ENCODE measurements at places on chromosomes 1 and 21. TPM values are rescaled to one million over a fixed set of nuclear protein-coding genes. Genes with fewer than 3 reads are reported as not detected.

GRCh38 chr1:1489861-1490260 is 18.3 kb downstream of the ATAD3B start:
- no peak for DNase-seq

Gene GSTM5
- polyA plus RNA-seq = 22.0 TPM

Gene LIPI
- 0.71 TPM for polyA plus RNA-seq

- peak; percentile 44 for DNase-seq
Measured at GRCh38 chr21:15659753-15660422, 69.9 kb upstream of the USP25 start.

Gene DIO1
- 0.19 TPM for polyA plus RNA-seq

Gene ZSWIM5
- 0.61 TPM for polyA plus RNA-seq

GRCh38 chr1:247639381-247639981 is 34.1 kb downstream of the OR2G3 start:
- peak; percentile 57 for DNase-seq

- DNase-seq = no peak
Measured at GRCh38 chr1:82266351-82266750, 465.6 kb downstream of the ADGRL2 start.

DNA sequence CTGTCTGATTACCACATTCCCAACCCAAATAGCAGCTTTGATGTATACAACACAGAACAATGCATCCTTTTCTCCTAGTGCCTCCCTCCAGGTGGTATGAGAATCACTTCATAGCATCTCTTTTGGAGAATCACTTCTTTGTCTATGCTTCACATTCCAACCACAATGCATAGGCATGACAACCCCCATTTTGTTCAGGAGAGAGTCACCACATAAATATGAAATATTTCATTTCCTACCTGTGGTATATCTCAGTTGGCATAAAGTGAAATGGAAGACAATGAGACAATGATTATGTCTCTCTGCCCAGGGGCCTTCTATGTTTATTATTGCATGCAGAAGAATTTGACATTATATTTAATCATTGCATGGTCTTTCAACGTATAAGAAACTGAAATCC is 112.2 kb downstream of the BRINP2 start:
- DNase-seq = no peak

Gene C1QTNF12
- 2.4 TPM for polyA plus RNA-seq

- DNase-seq = no peak
Measured at GRCh38 chr1:177566495-177566894, 395.7 kb downstream of the BRINP2 start.

Gene GIPC2
- 0.85 TPM for polyA plus RNA-seq

DNA sequence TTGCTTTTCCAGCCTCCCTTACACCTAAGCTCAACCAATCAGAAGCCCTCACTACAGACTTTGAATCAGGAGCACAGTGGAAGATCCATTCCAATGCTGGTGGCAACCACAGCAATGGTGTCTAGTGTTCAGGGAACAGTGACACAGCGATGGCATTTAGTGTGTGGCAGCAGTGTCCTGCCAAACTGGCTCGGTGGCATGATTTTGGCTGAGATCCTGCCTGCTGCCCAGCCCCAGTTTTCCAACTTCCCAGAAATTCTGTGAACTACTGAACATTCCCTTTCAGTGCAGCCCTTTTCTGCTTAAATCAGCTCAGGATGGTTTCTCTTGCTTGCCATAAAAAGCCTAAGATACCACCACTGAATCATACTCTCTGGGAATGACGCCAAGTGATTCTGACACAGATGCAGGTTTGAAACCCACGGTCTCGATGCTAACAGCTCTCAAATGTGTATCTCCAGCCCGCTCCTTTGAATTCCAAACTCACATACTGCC is 8.8 kb downstream of the ASAP3 start:
- DNase-seq = no peak

DNA sequence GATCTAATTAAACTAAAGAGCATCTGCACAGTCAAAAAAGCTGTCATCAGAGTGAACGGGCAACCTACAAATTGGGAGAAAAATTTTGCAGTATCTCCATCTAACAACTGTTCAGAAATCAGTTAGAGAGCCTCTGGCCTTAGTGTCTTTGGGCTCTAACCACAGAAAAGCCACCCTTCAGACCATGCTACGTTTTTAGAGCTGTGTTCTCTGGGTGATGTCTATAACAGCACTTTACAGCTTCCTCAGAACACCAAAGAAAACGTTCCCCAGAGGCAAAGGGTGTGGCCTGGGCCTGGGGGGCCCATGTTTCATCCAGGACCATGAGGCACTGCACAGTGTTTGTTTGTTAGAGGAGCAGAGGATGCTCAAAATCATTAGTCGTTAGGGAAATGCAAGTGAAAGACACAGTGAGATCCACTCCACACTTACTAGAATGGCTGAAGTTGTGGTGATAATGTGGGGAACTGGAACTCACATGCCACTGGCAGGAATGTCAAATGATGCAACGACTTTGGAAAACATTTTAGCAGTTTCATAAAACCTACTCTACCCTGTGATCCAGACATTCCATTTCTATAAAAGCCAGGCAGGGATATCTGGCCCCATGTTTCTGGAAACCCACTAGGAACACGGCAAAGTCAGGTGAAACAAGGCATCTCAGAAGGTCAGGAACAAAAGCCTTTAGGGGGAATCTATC is 250.4 kb upstream of the HOOK1 start:
- DNase-seq = no peak

Gene ADGRL2
- polyA plus RNA-seq = 77.4 TPM

Gene LCE3E
- not detected for polyA plus RNA-seq

DNA sequence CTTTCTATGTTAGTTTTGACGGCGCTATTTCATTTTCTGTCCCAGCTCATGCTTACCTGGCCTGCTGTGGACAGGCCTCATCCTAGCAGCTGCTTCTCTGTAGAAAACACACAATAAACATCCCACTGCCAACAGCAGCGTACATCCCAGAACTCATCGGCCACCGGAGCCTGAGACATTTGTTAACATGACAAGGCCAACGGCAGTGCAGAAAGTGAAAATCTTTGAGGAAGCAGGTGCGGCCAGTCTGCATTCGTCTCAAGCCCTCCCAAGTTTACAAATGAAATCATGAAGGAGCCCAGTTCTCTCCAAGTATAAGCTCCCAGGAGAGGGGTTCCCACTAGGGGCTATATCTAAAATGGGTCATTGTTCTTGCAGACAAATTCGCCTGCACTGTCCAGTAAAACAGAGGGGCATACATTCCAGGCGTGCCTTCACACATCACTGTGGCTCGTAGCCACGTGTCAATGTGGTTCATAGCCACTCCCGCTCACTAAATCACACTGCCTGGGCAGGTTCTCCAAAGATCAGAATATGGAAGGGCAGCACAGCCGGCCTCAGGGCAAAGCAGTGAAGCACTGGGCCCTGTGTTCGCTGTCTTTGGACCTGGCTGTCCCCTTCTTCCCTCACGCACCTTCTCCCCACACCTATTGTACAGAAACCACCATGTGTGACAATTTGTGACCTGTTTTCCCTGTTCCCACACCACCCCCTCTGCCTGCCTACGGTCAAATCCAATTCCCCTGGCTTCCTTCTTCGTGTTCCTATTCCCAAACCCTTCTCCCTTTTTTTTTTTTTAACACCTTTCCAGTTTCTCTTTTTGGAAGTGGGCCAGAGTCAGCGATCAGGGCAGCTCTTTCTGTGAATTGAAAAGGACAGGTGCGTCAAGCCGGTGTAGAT is 27.0 kb upstream of the ABCG1 start:
- no peak for DNase-seq

DNA sequence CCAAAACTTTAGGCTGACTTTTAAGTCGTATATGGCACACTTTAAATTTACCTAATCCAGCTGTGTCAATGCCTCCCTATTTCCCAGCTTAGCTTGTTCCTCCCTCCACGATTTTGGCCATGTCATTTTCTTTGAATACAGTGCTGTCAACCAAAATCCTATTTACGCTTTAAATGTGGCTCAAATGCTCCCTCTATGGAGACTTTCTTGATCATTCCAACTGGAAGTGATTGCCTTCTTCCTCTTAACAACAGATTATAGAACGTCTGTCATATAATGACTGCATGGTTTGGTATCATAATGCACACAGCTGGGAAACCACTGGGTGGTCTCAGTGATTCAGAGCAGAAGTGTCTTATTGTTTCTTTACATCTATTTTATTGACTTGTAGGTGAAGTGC is 18.9 kb upstream of the BATF3 start:
- DNase-seq = peak; percentile 37

DNA sequence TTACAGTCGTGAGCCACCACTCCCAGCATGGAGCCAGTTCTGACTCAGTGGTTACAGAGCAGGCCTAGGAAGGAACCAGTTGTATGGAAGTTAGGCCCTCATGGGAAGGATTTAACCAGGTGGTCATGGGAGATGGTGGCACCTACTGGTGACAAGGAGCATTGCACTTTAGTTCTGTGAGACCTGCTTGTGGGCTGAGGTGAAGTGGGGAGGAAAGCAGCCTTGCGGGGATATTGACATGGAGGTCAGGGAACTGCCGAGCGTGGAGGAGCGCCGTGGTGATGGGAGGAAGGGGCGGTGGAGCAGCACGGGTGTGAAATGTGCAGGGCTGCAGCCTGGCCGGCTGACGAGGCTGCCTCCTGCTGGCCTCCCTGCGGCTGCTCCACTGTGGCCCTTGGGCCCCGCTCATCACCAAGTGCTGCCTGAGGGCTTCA is 100.4 kb downstream of the GALNT2 start:
- DNase-seq = no peak

DNA sequence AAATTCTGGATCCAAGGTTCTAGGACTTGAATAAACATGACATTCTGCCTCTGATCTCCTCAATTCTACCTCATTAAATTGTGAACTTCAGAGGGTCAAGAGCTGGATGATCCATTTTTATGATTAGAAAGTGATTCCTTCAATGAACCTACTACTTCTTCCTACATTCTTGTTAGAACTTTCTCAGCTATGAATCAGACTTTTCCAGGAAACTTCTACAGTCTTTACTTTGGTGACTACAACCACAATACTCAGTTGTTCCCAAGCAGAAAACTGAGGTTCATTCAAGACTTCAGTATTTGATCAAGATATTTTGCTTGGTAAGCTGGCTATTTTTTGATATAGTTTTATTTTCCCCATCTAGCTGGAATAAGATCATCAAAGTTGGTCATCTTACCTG is 51.4 kb downstream of the CDC7 start:
- no peak for DNase-seq

DNA sequence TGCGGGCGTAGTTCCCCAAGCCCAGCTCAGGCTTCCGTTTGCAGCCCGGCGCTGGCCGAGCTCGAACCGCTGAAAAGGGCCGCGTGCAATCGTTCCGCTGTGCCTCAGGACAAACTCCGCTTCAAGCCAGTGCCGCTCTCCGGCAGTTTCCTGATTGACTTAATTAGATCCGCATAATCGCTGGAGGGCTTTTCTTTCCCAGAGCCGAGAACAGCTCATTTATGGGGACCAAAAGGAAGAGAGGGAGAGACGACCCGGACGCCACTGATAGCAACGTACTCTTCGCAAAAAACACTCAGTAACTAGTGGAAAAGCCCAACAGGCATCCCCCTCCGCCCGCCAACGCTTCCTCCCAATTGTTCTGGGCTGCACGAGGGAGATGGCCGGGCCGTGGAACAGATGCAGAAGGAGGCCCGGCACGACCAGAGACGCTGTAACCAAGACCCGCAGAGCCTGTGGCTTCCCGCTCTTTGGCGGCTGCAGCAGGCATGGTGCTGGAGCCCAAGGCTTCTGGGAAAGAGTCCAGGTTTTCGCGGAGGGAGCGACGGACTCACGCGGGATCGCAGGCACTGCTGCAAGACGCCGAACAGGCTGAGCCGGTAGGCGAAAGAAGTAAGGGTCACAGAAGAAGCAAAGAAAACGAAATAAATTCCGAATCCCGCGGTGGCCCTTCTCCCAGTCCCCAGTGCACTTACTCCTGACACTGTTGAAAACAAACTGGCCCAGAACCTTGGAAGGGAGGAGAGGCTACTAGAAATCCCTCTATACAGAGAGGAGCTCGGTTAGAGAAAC is 3.6 kb upstream of the FOXD2 start:
- DNase-seq = peak; percentile 69

Gene HHIPL2
- 0.58 TPM for polyA plus RNA-seq

DNA sequence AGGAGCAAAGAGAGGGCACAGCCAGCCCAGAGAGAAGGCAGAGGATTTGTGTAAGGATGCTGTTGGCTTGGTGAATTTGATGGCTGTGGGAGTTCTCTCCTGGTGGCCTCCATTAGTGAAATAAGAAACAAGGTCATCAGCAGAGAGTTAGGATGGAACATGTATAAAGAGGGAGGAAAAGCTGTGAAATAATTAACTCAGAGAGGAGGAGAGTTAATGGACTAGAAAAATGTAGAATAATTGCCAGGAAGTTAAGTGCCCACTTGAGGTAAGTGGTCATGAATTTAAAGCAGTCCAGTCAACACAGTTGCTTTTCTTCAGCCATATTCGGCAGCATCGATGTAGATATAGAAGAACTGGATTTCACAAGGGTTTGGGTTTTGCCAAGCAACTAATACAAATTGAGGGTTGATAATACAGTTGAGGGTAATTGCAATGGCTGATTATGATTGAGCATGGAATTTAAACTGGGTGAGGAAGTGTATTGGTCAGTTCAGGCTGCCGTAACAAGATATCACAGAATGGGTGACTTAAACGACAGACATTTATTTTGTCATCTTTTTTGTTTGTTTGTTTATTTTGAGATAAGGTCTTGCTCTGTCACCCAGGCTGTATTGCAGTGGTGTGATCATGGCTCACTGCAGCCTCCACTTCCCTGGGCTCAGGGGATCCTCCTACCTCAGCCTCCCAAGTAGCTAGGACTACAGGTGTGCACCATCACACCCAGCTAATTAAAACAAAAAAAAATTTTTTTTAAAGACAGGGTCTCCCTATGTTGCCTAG is 31.7 kb upstream of the KLF17 start:
- no peak for DNase-seq

Gene NPPB
- not detected for polyA plus RNA-seq

GRCh38 chr1:3992103-3992556 is 92.1 kb upstream of the C1orf174 start:
- DNase-seq = no peak

DNA sequence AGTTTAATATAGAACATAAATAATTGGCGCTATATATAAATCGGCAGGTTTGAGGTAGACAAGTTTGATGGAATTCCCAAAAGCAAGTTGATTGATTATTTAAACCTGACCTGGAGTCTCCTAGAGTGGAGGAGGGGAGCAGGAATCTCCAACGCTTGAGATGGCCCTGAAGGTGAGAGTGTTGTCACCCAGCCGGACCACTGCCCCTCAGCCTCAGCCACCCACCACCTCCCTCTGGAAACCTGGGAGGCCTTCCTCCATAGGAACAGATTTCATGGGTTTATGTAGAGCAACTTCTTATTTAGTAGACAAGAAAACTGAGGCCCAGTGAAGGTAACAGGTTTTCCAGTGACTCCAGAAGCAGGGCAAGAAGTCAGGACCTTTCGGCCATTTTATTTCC is 389.5 kb downstream of the KIF26B start:
- no peak for DNase-seq

DNA sequence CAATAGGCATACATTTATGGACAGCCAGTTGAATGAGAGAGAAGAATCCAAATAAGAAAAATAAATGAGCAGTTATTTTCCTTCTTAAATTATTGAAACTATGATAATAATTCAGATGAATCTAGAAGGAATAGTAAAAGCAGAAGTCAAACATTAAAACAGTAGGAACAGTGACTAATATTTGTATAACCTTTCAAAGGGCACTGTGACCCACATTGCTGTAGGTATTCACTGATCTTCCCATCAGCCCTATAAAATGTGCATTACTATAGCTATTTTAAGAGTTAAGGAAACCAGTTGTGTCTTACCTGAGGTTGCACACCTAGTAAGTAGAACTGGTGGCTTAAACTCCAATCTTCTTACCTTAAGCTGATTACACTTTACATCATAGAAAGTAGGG is 102.8 kb upstream of the ARTN start:
- no peak for DNase-seq

Gene FCRLB
- polyA plus RNA-seq = 0.26 TPM

- DNase-seq = no peak
Measured at GRCh38 chr1:92040971-92041370, 11.2 kb downstream of the EPHX4 start.
